ENCODE measurements at places on chromosomes 7 and 10. TPM values are rescaled to one million over a fixed set of nuclear protein-coding genes. Genes with fewer than 3 reads are reported as not detected.

Gene SYT15
- 0.14 TPM for total RNA-seq

Gene TMEM270
- not detected for total RNA-seq

Gene PAPOLB
- under 0.01 TPM for total RNA-seq

Gene GFRA1
- total RNA-seq, result under 0.01 TPM

Gene CALD1
- 209 TPM for total RNA-seq

Gene NPFFR1
- not detected for total RNA-seq

Gene HYAL4
- 0.14 TPM for total RNA-seq

Gene RELN
- total RNA-seq, result 0.34 TPM

Gene LIPM
- 0.34 TPM for total RNA-seq

Gene PDZD7
- total RNA-seq, result 1.4 TPM

Gene ANKRD2
- total RNA-seq, result 0.43 TPM

Gene FUOM
- 2.8 TPM for total RNA-seq

Gene APBB1IP
- total RNA-seq, result not detected

Gene GPR85
- total RNA-seq, result 3.6 TPM

Gene ITIH5
- total RNA-seq, result 0.07 TPM
